ENCODE measurements at places on chromosomes 6 and 20.

GRCh38 chr6:16477367-16478149, 239.2 kb downstream of the GMPR start:
- no peak for DNase-seq

DNA sequence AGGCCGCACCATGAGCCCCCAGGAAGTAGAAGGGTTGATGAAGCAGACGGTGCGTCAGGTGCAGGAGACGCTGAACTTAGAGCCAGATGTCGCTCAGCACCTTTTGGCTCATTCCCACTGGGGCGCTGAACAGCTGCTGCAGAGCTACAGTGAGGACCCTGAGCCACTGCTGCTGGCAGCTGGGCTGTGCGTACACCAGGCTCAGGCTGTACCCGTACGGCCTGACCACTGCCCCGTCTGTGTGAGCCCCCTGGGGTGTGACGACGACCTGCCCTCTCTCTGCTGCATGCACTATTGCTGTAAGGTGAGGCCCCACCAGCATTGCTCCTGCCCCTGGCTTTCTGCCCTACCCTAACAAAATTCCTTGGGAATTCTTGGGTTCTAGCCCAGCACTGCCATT, 13.1 kb downstream of the DNPH1 start:
- DNase-seq = no peak

DNA sequence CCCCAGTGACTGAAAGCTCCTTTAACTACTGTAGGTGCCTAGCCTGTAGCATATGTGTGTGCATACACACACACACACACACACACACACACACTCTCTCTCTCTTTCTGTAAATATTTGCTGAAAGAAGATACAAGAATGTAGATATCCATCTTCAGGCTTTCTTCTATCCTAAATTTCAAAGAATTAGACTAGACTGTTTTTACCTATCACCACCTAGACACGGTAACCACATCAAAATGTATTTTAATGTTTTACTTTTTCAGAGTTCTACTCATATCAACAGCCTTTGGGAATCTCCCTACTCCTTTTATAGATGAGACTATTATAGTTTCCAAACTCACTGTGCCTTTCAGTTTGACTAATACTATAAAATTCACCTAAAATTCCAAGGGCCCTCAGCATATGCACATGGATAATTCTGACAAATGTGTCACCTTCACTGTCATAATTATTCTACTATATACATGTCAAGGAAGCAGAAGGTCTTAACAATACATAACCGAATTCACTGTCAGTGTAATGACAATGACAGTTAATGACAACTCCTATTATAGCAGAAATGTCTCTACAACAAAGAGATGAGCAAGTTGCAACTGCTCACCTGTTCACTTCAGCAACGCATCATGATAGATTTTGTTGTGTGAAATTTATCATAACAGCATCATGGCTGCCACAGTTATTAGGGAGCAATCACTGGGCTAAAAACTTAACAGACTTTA, 236.5 kb downstream of the GMPR start:
- DNase-seq = no peak

GRCh38 chr6:29501106-29501505, 13.3 kb upstream of the MAS1L start:
- DNase-seq = no peak

GRCh38 chr6:116446399-116446798, 14.8 kb upstream of the CALHM6 start:
- no peak for DNase-seq

DNA sequence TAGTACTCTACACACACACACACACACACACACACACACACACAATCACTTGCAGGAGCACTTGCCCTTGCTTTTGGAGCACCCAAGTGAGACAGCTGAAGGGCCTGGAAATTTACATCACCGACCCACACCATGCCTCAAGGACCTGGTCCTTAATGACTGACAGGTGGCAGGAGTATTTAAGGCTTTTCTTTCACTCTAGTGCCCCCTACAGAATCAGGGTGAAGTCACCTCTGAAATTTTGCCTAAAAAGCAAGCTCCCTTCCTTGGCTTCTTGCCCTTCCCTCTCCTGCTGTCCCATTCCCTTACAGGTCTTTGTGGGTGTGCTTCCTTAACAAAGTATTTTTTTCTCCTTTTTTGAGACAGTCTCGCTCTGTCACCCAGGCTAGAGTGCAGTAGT, 353.5 kb upstream of the IRAK1BP1 start:
- no peak for DNase-seq

DNA sequence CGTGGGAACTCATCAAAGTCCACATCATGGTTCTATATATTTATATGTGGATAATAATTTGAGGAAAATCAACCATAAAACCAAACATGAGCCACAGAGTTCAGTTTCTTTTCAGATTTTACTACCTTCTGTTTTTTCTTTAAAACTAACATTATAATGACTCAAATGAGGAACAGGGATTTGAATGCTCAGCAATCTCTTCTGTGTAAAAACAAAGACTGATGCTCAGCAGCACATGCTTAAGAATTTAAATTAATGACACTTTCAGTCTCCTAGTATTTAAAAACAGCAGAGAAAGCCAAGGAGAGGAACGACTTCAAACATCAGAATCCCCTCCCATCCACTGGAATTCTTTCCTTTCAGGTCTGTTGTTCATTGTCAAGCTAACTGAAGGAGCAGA, 72.7 kb downstream of the PSMG4 start:
- DNase-seq = no peak

- no peak for DNase-seq
Measured at GRCh38 chr20:17844549-17845298, 123.9 kb downstream of the SNX5 start.

DNA sequence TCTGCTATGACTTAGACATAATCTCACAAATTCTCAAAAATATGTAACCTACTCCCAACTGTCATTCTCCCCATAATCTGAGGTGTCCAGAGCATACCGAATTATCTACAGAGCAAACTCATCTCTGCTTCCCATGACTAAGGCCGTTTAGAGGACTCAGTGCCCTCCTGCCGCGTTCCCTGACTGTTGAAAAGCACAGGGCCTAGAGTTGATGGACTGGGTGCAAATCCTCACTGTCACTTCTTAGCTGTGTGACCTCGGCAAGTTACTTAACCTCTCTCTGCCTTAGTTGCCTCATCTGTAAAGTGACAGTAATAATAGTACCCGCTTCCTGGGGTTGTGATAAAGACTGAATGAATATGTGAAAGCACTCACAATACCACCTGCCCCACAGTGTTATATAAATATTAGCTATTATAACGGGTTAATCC, 4.7 kb upstream of the TUBB2A start:
- DNase-seq = no peak

GRCh38 chr6:36201612-36202011, 5.1 kb downstream of the BRPF3 start:
- DNase-seq = no peak

- no peak for DNase-seq
Measured at GRCh38 chr6:161545741-161546140, 271.9 kb upstream of the AGPAT4 start.

GRCh38 chr6:37338745-37339255, 15.0 kb upstream of the RNF8 start:
- no peak for DNase-seq

- no peak for DNase-seq
Measured at GRCh38 chr20:49590163-49591017, 22.5 kb upstream of the PTGIS start.

DNA sequence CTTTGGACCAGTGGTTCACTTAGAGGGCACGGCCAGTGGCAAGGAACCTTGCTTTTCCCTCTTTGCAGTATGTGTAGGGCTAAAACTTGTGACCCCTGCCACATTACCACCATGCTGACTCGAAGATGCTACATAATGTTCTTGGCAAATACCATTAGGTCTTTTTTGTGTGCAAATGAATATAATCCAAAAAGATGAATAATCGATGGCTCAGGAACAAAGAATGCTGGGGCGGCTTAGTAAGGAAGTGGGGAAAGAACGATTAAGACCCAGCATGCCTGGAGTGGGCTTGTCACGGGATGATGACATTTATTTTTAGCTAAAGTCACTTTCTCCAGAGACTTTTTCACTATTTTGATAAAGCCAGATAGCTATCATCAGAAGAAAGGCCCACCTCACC, 23.1 kb downstream of the CMTR1 start:
- no peak for DNase-seq

GRCh38 chr6:84218091-84218490, 9.4 kb downstream of the CEP162 start:
- DNase-seq = no peak

GRCh38 chr6:89954721-89955148, 60.5 kb downstream of the GJA10 start:
- no peak for DNase-seq

DNA sequence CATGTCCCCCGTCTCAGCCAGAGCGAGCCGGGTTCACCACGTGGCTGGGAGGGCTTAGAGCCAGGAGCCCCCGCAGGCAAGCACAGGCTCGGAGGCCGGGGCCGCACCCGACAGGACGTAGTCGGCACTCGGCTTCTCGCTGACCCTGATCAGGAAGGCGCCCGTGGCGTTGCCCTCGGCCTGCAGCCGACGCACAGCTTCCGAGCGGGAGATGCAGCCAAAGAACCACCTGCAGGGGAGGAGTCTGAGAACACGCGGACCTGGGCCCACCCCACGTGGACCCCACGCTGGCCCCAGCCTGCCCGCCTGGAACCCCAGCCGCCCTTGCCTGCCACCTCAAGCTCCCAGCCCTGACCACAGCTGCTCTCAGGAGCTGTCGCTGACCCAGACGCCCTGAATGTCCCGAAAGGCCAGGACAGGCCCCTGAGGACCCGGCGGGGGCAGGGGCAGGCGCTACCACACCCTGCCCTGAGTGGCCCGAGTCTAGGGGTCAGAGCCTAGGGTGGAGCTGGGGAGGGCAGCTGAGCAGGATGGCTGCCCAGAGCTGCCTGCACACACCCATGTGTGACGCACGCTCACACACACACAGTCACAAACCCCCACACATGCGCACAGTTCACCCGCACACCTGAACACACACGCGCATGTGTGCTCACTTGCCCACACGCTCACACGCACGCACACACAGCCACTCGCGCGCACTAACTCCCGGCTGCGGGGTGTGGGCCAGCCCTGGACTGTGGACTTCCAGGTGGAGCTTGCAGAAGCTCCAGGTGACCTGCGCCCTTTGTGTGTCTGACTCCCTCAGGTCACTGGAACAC, 2.1 kb downstream of the PTK6 start:
- DNase-seq = no peak

DNA sequence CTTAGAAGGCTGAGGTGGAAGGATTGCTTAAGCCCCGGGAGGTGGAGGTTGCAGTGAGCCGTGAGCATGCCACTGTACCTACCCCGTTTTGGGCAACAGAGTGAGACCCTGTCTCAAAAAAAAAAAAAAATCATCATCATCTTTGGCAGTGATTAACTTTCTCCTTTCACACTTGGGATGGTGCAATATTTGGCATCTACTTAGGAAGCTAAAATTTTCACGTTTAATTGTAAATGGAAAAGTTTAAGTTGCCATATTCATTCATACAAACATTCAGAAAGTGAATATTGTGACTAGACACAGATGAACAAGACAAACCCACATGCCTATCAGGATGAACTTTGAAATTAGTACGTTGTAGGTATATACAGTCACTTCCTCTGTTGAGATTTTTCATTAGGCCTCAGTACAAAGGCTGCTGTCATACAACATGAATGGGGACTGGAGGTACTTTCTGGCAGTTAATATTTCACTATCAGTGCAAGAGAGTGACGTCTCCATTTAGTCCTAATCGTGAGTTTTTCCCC, 10.3 kb downstream of the TOP1 start:
- DNase-seq = no peak

DNA sequence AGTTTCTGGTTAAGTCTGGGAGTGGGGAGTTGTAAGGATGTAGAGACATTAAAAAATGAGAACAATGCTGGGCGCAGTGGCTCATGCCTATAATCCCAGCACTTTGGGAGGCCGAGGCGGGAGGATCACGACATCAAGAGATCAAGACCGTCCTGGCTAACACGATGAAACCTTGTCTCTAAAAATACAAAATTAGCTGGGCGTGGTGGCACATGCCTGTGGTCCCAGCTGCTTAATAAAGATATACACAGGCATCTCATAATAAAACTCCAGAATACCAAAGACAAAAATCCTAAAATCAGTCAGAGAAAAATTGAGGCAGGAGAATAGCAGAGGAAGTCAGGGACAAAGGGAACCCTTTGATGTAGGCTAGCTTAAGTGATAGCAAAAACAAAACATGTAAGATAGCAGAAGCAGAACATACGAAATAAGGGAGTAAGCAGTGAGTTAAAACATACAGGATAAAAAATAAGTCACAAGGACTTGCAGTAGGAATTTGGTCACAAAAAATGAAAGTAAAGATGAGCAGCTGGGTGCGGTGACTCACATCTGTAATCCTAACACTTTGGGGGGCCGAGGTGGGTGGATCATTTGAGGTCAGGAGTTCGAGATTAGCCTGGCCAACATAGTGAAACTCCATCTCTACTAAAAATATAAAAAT, 23.6 kb downstream of the DDX43 start:
- no peak for DNase-seq

DNA sequence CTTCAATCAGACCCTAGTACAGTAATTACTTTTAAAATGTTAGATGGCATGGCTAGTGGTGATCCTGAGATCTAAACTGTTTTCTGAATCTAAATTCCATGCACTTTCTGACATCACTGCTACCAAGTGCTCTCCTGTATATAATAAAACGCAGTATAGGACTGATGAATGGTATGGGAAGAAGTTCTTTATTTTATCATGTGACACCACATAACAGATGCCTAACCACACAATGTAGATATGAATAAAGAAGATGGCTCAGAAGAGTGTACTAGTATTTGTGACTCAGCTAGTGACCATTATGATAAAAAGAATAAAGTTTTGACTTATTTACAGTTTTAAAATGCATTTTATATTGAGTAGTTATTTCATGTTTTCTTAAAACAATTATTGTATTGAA, 8.5 kb downstream of the NDUFAF4 start:
- DNase-seq = no peak

- no peak for DNase-seq
Measured at GRCh38 chr6:14476793-14477531, 359.4 kb downstream of the CD83 start.

DNA sequence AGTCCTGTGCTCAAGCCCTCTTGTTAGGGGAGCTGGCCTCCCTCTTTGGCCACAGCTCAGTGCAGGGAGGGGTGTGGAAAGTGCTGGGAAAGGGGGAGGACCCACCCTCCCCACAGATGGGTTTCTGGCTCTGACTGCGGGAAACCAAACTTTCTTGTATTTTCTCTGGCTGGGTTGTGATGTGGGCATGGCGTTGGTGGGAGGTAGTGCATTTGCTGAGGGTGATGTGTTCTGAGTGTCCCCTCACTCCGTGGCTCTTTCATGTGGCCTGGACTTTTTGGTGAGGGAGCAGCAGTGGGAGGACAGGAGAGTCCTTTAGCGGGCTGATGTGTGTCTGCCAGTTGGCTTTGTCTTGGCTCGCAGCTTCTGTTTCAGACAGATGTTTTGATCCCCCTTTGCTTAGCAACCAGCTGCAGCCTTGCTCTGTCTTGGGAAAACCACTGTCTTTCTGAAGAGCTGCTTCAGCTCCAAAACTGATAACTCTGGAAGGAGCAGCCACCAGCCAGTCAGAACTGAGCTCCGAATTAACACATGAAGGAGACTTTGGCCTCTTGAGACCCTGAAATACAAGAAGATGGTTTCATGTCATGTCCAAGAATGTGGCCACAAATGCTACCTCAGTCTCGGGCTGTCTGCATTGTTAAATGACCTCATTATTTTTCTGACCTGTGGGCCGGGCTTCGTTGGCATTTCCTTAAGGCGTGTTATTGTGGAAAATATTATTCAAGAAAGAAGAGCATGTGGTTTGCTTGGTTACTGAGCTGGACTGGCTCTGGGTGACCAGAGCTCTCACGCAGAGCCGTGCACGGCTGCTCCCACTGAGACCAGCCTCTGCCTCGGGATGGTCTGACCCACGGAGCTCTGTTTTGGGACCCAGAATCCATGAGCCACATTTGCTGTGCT, 21.5 kb downstream of the SYNJ2 start:
- DNase-seq = no peak

All from stimulated activated CD8-positive, alpha-beta memory T cell treated with anti-CD3 and anti-CD28 coated beads, Interleukin-7, amount 100 ng/mL, for 1 hour (primary cell).